ENCODE measurements at places on chromosomes 12 and 14.

DNA sequence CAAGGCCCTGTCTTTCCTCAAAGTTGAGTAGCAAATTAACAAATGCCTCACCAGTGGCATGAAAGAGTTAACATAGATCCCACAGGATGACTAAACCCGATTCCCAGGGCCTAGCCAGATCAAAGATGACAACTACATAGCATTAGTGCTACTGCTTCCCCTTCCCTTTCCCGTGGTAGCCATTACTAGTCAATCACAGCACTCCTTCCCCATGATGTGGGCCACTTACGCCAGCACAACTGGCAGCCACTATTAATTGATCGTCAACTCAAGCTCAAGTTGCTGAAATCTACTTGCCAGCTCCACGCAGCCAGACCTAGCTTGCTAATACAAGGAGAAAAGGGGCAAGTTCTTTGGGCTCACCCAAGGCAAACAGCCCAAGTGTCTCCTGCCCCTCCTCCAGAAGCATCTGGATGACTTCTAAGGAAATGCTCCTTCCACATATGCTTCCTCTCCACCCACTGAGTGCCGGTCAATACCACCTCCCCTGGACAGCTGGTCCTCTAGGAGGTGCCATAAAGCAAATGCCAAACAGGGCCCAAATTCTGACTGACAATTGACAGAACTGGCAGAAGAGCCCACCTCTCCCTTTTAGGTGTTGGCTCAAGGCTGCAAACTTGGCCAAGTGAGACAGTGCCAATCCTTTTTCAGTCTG lies 72.6 kb downstream of the NUAK1 start:
- DNase-seq = no peak

DNA sequence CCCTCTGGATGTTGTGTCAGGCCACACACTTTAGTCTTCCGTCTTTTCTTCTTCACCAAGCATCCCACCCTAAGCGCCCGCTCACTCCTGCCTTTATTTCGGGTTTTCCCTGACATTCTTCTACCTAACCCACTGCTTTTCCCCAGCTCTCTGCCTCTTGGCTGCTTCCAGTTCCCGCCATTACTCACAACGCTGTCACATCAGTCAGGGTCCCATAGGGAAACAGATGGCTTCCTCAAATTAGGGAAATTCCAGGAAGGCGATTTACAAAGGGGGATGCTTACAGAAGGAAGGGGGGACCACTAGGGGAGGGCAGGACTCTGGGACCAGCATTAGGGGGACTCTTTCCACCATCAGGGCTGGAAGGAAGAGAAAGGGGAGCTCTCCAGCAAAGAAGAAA lies 9.2 kb upstream of the PPP1R13B start:
- DNase-seq = no peak

DNA sequence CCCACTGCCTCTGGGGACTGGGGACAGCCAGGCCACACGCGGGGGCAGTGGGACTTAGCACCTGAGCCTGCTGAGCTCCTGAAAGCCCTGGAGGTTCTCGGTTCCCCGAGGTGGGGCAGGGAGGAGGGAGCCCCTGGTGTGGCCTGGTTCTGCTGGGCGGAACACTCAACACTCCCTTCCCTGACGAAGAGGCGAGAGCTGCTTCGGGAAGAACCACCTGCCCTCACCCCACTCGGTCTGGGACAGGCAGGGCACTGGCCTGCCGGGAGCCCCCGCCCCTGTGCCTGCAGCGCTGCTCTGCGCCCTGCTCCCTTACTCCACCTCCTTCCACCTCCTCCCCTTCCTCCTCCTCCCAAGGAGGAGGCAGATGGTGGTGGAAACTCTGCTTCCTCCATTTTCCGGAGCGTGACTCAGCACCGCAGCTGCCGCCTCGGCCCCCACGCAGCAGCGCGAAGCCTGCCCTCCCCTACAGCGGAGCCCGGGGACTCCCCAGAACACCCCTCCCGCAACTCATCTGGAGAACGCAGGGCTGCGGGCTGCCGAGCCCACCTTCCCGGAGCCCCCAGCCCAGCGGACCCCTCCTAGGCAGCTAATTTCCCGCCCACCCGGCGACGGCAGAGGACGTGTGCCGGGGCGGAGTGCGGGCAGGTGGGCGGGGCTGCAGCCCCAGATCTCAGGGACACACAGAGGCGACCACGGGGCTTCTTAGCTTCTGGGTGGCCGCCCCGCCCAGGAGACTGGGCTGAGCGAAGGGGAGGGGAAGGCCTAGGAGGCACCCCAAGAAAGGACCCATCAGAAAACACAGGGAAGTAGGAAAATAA lies 11.7 kb upstream of the INF2 start:
- DNase-seq = peak; percentile 87

DNA sequence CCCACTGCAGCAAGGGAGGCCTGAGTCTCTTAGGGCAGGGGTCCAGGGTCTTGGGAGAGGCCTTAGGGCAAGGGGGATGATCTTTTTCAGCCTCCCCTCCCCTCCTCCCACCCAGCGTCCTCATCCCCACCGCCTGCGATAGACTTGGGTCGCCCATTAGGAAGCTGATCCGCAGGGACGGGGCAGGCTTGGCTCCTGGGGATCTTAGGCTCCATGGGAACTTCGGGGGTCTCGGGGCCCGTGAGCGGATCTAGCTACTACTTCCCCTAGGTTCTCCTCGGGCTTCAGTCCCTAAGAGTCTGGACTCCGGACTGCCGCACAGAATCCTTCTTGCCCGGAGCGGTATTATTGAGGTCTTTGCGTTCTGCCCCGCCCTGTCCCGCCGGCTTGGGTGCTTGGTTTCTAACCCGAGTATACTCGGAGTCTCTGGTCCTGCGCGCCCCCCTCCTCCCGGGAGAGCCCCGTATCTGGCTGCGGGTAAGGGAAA lies 2.2 kb upstream of the PTHLH start:
- no peak for DNase-seq

GRCh38 chr12:62658910-62659309 lies 192.3 kb downstream of the MON2 start:
- DNase-seq = no peak
